ENCODE measurements at places on chromosomes 4 and X.

GRCh38 chr4:113899271-113900070, 80.0 kb downstream of the ARSJ start:
- no peak for DNase-seq

DNA sequence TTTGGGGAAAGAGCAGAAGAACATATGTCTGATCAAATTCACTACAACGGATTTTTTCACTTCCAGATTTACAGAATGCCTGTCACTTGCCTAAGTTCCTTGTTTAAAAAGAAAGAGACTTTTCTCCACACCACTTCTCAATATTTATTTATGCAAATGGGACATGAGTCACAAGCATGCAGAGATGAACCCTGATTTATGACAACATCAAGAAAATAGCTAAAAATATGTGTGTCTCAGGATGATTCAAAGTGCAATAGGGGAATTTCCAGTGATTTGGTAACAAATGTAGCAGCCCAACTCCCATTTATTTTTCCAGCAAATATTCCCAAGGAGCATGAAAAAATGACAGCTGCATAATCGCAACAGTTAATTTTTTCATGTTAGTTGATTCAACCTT, 180.4 kb upstream of the FAT1 start:
- DNase-seq = no peak

DNA sequence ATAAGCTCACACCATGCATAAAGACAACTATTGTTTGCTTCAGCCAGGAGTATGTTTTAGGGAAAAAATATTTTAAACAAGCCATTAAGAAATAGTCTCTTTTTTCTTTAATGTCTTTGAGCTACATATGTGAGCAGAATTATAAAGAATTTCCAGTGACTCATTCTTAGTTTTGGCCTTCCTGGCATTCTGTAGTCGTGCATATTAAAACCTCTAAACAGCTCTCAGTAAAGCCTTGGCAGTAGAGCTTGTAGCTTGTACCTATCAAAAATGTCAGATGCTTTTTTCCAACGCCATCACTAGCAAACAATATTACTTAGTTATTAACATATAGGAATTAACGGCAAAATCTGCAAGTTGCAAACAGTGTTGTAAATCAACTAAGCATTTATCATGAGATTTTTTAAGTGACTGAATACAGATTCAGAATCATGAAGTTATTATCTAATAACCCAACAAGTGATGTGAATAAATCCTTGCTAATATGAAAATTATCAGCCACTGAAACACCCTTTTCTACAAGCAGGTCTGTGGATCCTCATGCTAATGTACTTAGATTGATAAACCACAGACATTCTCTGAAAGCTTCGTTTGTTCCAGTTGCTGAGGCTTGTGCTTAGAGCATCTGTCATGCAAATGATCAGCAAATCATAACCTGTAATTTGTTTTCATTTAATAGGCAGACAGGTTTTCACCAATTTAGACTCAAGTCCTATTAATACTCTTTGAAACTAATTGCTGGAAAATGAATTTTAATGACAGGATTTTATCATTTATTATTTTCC, 412.0 kb upstream of the ATOH1 start:
- DNase-seq = no peak

- DNase-seq = no peak
Observed at GRCh38 chrX:34880656-34881055, 61.9 kb upstream of the FAM47B start.

- DNase-seq = no peak
Observed at GRCh38 chr4:155271557-155271956, 63.1 kb downstream of the NPY2R start.
